Anterior cingulate cortex (tissue), 58 donors: ENCODE measurements at places on chromosomes 1 and 21.

- DNase-seq, result no peak
Observed at GRCh38 chr1:230839173-230839572, 29.1 kb downstream of the C1orf198 start.

GRCh38 chr1:167679714-167680113 lies 42.1 kb upstream of the MPZL1 start:
- no peak for DNase-seq

GRCh38 chr1:94306521-94306920 lies 69.1 kb upstream of the ARHGAP29 start:
- DNase-seq, result no peak

GRCh38 chr21:45765375-45765774 lies 121.8 kb downstream of the PCBP3 start:
- no peak for DNase-seq

- DNase-seq, result no peak
Observed at GRCh38 chr1:6596351-6596750, 6.3 kb downstream of the KLHL21 start.

DNA sequence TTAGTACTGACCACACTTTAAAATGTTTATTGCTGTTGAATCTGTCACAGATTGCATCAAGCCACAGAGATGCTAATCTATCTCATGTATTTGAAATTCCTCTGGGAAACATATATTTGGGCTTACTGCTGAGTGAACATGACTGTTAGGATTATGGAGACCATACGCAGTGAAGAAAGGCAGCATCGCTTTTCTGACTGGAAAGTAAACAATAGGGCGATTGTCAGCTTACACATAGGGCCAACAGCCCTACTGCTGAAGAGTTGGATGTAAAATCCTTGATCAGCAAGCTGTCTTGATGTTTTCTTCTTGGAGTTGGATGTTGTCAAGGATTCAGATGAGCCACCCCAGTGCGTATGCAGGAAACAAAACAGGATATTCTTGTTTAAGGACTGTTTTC lies 368.7 kb upstream of the ADGRL2 start:
- DNase-seq, result no peak
